Stimulated activated CD8-positive, alpha-beta memory T cell treated with anti-CD3 and anti-CD28 coated beads, Interleukin-4, amount 100 ng/mL, for 24 hours (primary cell): ENCODE measurements at places on chromosomes 2 and 18.

DNA sequence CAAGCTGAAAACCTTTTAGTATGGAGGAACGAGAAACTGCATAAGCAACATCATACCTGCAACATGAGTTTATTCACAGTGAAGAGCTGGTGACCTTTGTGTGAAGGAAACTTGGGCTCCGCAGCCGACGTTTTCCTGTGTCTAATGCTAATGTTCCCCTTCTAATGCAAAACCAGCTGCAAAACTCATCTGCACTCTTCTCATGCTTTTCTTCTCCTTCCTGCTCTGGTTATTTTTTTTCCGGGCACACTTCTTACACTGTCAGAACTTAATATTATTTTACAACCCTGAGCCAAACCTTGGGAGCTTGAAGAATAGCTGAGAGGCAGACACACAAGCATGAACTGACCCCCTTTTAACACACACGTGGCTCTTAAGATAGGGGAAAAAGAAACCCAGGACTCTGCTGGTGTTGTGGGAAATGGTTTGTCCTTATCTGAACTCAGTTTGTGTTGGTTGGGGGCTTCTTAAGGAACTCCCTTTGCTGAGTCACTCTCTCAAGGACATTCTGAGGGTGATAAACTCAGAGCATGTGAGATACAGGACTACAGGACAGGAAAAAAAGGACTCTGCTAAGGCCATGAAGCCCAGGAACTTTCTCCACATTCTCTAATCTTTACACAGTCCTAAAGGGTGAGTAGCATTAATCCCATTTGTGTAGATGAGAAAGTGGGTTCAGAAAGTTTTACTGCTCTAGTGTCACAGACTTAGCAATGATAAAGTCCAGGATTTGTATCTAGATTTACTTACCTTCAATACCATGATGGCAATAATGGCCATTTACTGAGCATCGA is 439.3 kb upstream of the TRIB2 start:
- DNase-seq, result no peak

- no peak for DNase-seq
These were observed 1154.5 kb upstream of the CHAC2 start for GRCh38 chr2:52613064-52613463.

DNA sequence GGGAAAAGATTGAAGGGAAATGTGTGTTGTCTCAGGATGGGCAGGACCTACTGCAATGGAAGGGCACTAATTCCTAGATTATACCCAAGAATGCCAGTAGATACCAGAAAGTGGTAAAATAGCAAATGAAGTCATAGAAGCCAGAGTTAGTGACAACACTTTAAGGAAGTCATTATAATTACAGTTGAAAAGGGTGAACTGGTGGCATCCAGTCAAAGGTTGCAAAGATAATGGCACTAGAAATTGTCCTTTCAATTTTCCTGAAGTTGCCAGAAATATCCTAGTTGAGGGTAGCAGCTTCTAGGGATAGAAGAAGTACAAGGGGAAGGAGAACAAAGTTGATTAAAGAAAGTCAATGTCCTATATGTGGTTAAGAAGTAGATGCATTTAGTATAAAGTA is 68.8 kb upstream of the GLS start:
- DNase-seq, result no peak

- no peak for DNase-seq
These were observed 57.1 kb upstream of the PKDCC start for GRCh38 chr2:41990688-41991087.

- no peak for DNase-seq
These were observed 45.9 kb upstream of the ITGA4 start for GRCh38 chr2:181411105-181411849.

DNA sequence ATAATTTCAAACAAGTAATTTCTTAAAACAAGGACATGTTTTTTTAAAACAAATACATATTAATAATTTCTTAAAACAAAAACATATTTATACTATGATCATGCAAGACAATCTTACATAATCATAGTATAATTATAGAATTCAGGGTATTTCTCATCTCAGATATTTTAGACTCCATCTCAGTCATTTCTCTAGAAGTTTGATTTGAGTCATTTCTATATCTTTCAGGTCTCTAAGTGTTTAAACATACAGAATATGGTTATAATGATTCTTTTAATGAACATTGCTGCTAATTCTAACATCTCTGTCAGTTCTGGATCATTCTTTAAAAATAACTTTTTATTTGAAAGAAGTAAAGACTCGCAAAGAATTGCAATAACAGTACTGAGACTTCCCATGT is 154.2 kb upstream of the KYNU start:
- DNase-seq, result no peak

DNA sequence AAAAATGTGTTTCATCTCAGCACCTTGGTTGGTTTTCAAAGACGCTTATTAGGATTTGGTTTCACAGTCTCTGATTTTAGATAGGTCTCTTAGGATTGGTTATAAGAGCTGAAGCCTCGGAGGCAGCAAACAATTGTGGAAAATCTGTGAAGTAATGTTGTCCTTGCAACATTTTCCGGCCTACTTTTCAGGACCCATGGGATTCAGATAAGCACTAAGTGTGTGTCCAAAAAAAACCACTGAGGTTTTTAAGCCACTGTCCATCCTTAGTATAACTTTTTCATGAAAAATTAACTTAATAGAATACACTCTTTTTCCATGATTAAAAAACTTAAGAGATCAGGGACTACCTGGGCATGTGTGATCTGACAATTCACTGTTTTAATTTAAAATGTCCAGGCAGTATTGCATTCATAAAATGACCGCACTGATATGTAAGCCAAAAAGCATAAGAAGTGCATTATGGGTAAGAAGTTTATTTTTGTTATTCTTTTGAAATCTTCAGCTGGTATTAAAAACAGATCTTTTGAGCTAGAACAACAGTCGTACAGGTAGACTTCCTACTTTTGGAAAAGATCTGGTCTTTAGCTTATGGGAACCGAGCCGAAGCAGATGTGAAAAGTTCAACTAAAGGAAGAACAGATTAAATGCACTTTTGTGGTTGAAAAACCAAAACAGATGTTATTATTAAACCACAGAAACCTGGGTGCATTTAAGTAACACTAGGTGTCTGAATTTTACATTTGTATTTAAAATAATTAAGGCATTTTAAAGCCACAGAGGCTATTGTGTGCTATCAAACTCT is 479.4 kb upstream of the ZEB2 start:
- DNase-seq, result no peak

GRCh38 chr2:129798626-129799025 is 180.8 kb upstream of the RAB6C start:
- DNase-seq, result no peak

GRCh38 chr2:133526530-133527300 is 41.5 kb downstream of the NCKAP5 start:
- DNase-seq, result no peak

GRCh38 chr2:179290329-179290728 is 25.7 kb upstream of the SESTD1 start:
- no peak for DNase-seq

DNA sequence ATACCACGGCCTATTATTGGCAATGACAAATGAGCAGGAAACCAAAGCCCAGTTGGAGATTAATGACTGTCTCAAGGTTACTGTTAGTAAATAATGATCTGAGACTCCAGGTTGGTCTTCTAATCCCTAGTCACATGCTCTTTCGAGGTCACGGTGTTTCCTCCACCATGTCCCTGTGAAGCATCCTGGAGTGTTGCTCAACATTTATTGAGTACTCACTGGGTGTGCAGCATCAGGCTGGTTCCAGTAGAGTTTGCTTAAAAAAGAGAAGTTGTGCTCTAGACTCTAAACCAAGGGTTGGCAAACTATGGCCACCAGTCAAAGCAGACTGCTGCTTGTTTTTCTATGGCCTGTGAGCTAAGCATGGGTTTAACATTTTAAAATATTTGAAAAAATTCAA is 263.8 kb upstream of the ATP5MC3 start:
- DNase-seq, result no peak

GRCh38 chr2:234355021-234355720 is 141.7 kb downstream of the ARL4C start:
- DNase-seq, result no peak

GRCh38 chr2:138565230-138565598 is 63.6 kb downstream of the SPOPL start:
- no peak for DNase-seq

DNA sequence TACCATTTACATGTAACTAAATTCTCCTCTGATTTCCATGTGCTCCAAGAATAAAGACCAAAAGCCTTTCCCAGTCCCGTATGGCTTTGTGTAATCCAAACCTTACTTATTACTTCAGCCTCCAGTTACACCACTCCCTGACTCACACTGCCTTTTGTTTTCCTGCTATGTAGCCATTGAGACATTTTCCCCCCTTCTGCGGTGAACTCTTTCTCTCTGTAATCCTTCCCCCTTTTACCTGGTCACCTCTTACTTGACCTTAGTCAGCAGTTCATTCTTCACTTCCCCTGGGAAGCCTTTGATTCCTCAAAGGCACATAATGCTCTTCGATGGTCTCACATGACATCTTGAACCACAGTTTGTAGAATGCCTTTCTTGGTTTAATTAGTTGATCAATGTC is 256.0 kb upstream of the FANCL start:
- no peak for DNase-seq

GRCh38 chr2:215635788-215636139 is 199.9 kb upstream of the FN1 start:
- no peak for DNase-seq

GRCh38 chr2:141957321-141957720 is 173.5 kb downstream of the LRP1B start:
- no peak for DNase-seq

DNA sequence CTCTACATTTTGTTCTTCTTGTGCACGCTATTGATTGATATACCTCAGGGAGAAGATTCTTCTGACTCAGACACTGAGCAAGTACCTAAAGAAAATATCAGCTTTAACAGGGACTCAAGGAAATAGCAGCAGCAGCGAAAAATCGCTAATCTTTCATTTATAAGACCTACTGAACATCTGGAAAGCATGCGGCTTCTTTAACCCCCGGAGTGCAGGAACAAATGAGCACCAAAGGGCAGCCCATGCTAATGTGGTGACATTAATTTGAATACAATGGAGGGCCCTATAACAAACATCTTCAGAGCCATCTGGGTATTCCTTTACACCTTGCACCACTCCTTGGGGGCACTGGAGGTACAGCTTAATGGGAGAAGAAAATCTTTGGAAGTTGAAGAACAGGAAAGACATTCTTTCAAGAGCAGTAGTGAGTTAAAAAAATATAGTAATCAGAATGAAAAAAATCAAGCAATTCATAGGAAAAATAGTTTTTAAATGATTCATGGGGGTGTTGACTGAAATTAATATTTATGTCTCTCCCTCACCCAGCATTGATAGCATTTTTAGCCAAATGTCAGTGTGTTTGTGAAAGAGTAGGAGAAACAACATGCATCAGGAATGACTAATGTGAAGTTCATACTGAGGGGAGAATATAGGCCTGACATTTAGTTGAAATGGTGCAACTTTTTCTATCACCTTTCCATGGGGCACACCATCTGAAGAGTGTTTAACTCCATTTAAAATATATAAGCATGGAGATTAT is 281.7 kb downstream of the HRH4 start:
- DNase-seq, result no peak

DNA sequence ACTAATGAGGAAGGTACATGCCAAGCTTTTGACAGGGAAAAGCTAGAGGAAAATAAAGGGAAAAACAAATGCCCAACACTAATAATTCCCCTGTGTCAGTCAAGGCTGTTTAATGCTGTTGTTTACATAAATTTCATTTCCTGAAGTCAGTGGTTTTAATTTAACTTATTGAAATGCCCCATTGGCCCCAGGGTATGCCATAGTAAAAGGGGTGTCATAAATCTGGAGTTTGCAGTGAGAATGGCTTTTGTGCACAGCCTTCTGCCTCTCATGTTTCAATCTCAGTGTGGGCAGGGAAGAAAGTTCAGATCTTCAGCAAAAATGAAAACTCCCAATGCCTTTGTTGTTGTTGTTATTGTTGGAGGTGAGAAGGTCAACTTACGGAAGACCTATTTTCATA is 550.1 kb upstream of the DCC start:
- DNase-seq, result no peak

GRCh38 chr2:86552889-86553288 is 10.4 kb downstream of the CHMP3 start:
- DNase-seq, result no peak

DNA sequence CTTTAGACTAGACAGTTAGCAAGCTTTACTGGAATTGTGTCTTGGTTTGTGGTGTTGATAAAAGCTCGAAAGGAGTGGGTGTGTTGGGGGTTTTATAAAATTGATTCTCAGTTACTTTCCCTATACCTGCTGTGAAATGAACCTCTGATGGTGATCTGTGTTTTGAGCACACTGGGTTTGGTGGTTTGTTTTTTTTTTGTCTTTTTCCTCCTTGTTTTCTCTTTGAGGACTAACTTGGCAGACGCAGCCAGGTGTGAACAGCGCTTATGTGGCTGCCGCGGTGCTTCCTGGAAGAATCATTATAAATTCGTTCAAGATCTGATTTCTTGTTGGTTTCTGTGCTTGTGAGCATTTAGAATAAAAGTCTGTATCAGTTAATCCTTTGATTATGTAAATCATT is 28.5 kb downstream of the GRHL1 start:
- no peak for DNase-seq

DNA sequence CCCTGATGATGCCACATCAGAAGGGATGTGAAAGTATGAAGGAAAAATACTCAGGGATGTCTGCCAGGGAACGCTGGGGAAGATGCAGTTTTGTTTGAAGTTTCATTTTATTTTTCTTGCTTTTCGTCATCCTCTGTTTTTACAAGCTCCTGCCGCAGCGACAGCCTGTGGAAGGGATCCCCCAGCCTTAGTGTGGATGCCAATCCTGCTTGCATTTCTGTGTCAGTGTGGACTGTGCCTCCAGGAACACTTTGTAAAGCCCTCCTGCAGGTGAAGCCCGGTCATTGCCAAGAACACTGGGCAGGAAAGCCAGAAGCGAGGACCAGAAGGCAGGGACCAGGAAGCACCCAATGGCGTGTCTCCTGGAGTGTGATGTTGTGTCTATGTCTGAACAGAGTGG is 234.3 kb downstream of the SEPTIN10 start:
- DNase-seq, result no peak

GRCh38 chr2:216884347-216884746 is 24.5 kb upstream of the TNP1 start:
- no peak for DNase-seq

GRCh38 chr18:8890957-8891464 is 185.7 kb downstream of the MTCL1 start:
- DNase-seq, result no peak

DNA sequence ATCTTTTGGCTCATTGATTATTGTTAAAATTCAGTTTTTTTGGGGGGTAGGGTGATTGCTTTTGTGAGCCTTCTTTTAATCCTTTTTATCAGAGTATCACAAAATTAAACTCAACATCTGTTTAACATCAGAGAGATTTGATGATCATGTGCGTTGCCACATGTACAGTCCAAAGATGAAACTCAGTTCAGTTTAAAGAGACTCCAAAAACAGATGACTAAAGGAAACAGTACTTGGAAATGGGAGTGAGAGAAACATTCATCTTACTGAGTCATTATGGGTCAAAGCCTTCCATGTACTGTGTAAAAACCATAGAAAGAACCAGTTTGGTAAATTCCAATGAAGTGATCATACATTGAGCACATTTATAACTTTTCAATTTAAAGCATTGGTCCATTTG is 53.0 kb downstream of the LYPD6 start:
- no peak for DNase-seq

GRCh38 chr2:69680001-69680675 is 36.6 kb upstream of the AAK1 start:
- no peak for DNase-seq

- DNase-seq, result no peak
These were observed 173.8 kb upstream of the BCL2L11 start for GRCh38 chr2:110946902-110947301.
